Calu3 (cell line): ENCODE measurements at places on chromosomes 6 and 20. TPM values are rescaled to one million over a fixed set of nuclear protein-coding genes. Genes with fewer than 3 reads are reported as not detected.

DNA sequence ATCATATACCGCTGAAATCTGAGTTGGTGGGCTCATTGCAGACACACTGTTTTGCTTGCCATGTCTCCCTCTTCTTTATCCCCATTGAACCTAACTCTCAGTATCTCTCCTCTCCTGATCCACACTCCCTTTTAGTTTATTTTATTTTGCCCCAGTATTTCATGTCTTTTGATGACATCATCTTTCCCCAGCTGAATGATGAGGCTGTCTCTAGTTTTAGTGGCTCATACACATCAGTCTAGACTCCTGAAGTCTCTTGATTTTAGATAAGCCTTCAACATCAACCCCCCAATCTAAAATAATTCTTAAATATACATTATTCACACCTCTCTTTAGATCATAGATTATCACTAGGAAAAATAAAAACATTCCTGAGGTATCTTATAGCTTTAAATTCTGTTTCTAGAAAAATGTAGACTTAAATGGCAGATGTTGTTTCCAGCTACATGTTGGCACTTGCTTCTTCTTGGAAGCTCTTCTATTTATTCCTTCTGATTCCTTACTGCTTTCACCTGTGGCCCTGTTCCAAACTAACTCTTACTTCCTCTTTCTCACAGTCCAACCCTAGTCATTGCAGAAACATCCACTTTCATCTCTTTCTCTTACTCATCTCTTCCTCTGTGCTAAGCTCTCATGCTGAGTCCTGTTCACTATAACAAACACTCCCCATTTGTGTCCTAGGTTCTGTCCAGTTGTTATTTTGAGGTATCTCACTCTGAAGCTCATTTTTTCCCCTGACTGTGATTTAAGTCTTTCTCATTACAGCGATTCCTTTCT is 191.9 kb upstream of the SLC35B3 start:
- DNase-seq, result no peak
- no peaks in the 10 kb centered on the region for H3K36me3 ChIP-seq
- no peak overlapping the region for H3K4me3 ChIP-seq
- no peaks in the 10 kb centered on the region for H3K27me3 ChIP-seq
- no peak overlapping the region for H3K27ac ChIP-seq
- H3K4me1 ChIP-seq, result no peaks in the 10 kb centered on the region

HLA-DMA gene
- 98.0 and 104 TPM in 2 replicates for total RNA-seq

DNA sequence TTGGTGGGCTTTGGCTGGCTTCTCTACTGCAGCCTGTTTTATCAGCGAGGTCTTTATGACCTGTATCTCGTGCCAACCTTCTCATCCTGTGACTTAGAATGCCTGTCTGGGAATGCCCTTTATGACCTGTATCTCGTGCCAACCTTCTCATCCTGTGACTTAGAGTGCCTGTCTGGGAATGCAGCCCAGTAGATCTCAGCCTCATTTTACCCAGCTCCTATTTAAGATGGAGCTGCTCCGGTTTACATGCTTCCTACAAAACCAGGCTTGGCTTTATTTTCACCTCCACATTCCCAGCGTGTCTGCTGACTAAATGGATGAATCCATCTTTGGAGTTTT is 395.3 kb downstream of the PREX1 start:
- no peak overlapping the region for H3K4me3 ChIP-seq
- H3K36me3 ChIP-seq, result no peaks in the 10 kb centered on the region
- no peak overlapping the region for H3K27ac ChIP-seq
- H3K27me3 ChIP-seq, result peaks cover 20% of the 10 kb centered on the region

HRH3 gene
- not detected in 2 replicates for total RNA-seq

PPP1R3G gene
- total RNA-seq, result 0.07 and 0.20 TPM in 2 replicates

RIPPLY2 gene
- 0.31 TPM in 1 of 2 replicates, not detected in the other for total RNA-seq

SOX18 gene
- total RNA-seq, result not detected in 2 replicates

- DNase-seq, result peak; percentile 99
- peaks cover 28% of the 10 kb centered on the region for H3K27me3 ChIP-seq
- no peak overlapping the region for H3K27ac ChIP-seq
- peak overlapping the region; percentile 70 for H3K4me3 ChIP-seq
- peaks cover 9% of the 10 kb centered on the region for H3K4me1 ChIP-seq
These were observed 41.7 kb downstream of the UBE2V1 start for GRCh38 chr20:50071039-50071888.

- peak overlapping the region; percentile 6 for H3K4me3 ChIP-seq
- peaks cover 14% of the 10 kb centered on the region for H3K36me3 ChIP-seq
- peak overlapping the region; percentile 11 for H3K27ac ChIP-seq
- H3K27me3 ChIP-seq, result no peaks in the 10 kb centered on the region
- peaks cover 78% of the 10 kb centered on the region for H3K4me1 ChIP-seq
- DNase-seq, result peak; percentile 69
These were observed 74.0 kb upstream of the MYL9 start for GRCh38 chr20:36467076-36467999.

TPBG gene
- 42.6 and 46.5 TPM in 2 replicates for total RNA-seq

ISM1 gene
- not detected in 2 replicates for total RNA-seq

- peak overlapping the region; percentile 63 for H3K4me3 ChIP-seq
- DNase-seq, result no peak
- H3K36me3 ChIP-seq, result no peaks in the 10 kb centered on the region
- no peak overlapping the region for H3K27ac ChIP-seq
- peaks cover 61% of the 10 kb centered on the region for H3K27me3 ChIP-seq
These were observed 19.5 kb upstream of the NFATC2 start for GRCh38 chr20:51562027-51562331.

TINAG gene
- total RNA-seq, result 12.6 and 17.4 TPM in 2 replicates

DNA sequence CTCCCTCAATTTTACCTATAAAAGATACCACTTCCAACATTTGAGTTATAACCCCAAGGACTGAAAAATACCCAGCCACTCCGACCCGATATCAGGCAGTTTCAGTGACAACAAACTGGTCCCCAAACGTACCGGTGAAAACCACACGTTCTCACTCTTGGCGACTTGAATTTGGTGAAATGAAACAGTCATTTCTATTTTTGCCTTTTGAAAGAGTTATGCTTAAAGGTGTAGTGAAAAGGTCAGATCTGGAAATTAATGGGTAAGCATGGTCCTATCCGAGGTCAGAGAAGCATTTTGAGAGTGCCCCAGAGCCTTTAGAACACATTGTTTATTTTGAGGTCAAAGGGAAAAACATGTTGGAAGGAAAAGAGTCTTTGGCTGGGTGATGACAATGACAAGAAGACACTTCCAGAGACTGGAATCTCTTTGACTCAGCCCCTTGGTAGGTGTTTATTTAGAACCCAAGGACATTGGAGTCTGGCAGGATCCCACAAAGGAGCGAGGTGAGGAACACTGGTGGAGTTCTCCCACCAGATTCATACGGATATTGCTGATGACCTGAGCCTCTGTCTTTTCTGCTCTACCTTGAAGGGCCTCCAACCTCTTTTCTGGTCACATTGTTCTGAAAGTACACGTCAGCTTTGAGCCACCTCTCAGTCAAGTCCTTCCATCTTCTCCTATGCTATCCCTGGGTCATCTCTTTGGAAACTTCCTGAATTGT is 235.0 kb downstream of the GMPR start:
- no peaks in the 10 kb centered on the region for H3K27me3 ChIP-seq
- no peaks in the 10 kb centered on the region for H3K4me1 ChIP-seq
- no peak for DNase-seq
- H3K27ac ChIP-seq, result no peak overlapping the region
- H3K4me3 ChIP-seq, result no peak overlapping the region
- no peaks in the 10 kb centered on the region for H3K36me3 ChIP-seq

GRCh38 chr6:136719280-136720044 is 72.8 kb downstream of the MAP3K5 start:
- no peak overlapping the region for H3K27ac ChIP-seq
- peaks cover 16% of the 10 kb centered on the region for H3K4me1 ChIP-seq
- H3K27me3 ChIP-seq, result no peaks in the 10 kb centered on the region
- DNase-seq, result no peak

SEMG1 gene
- 0.21 TPM in 1 of 2 replicates, not detected in the other for total RNA-seq

GRCh38 chr6:95967594-95967993 is 48.2 kb upstream of the FUT9 start:
- peaks cover 4% of the 10 kb centered on the region for H3K4me1 ChIP-seq
- no peak for DNase-seq
- no peak overlapping the region for H3K4me3 ChIP-seq
- no peaks in the 10 kb centered on the region for H3K36me3 ChIP-seq
- H3K27ac ChIP-seq, result no peak overlapping the region
- no peaks in the 10 kb centered on the region for H3K27me3 ChIP-seq

PRPH2 gene
- not detected in 2 replicates for total RNA-seq

LRRC1 gene
- total RNA-seq, result 26.6 TPM in 2 replicates

DNA sequence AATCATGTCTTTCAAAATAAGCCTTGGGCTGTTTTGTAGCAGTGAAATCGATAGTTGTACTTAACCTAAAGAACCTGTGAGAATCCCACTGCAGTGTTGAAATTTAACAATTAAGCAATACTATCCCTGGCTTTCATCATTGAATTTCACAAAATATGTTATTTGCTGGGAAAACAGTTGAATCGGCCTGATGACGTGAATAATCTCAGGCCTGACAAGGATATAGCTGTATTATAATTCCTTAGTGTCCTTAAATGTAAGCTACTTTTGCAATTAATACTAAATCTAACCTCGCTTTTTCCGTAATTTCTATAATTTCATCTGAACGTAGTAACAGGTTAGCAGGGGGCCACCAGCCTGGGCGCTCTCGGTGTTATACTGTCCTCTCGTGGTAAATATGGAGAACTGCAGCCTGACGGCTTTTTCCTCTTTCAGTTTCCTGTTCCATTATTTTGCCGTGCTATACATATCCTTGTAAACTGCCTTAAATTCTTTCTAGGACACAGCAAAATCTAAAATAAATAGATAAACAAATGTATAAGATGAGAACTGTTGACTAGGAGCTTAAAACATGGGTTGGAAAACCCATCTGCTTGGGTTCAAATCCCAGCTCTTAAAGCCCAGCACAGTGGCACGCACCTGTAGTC is 24.0 kb downstream of the MTFR2 start:
- peaks cover 13% of the 10 kb centered on the region for H3K4me1 ChIP-seq
- DNase-seq, result peak; percentile 54
- peak overlapping the region; percentile 60 for H3K27ac ChIP-seq

DNA sequence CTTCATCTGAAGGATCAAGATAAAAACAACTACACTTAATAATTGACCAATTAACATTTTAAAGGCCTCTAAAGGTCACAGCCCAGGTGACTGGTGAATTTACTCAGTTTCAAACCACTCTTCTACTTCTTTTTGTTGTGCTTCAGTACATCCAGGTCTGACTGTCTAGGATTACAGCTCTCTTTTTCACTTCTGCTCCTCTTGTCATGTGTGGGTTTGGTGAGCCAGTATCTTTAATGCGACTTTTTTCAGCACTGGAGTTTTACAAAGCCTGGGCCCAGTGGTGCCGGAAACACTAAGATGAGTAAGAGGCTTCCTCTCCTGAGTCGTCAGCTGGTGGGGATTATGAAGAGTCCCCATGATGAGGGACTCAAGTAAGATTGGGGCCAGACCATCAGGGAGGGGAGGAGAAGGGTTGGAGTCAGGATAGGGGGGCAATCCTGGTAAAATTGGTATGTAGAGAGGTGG is 27.0 kb downstream of the HECA start:
- H3K4me3 ChIP-seq, result no peak overlapping the region
- H3K27me3 ChIP-seq, result no peaks in the 10 kb centered on the region
- peaks cover 14% of the 10 kb centered on the region for H3K4me1 ChIP-seq
- no peak overlapping the region for H3K27ac ChIP-seq
- no peaks in the 10 kb centered on the region for H3K36me3 ChIP-seq

DNA sequence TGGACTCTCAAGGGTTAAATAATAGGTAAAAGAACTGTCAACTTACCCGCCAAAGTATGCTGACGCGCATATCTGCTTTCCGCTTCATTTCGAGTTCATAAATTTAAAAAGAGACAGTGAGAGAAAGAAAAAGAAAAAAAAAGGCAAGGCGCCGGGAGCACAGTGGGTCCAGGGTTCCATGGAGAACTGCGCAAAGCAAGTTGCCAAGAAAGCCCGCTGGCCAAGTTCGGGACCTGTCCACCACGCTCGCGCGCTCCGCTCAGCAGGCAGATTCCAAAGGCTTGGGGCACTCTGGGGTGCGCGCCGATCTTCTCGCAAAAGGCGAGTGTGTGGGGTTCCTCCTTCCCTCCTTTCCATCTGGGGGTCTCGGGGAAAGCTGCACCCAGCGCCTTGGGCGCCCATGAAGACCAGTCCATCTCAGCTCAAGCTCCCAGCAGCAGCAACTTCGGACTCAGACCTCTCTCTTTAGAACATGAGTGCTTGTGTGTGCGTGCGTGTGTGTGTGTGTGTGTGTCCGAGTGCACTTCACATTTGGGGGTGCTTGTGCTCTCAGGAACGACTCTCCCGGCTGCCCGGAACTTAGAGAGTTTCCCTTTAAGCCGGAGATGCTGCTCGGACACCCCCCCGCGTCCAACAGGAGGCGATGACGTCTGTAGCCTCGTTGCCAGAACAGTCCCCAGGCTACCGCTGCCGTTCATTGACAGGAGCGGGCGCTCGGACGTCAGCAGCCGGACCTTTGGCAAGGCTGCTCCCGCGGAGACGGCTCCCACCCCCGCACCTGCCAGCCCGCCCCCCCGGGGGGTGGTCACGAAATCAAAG is 180.0 kb downstream of the TBXT start:
- H3K27ac ChIP-seq, result no peak overlapping the region
- peaks cover 12% of the 10 kb centered on the region for H3K4me1 ChIP-seq
- DNase-seq, result peak; percentile 69

SYCP2 gene
- total RNA-seq, result 56.0 and 58.1 TPM in 2 replicates

ARFGAP1 gene
- 127 and 146 TPM in 2 replicates for total RNA-seq

GRCh38 chr6:131124336-131125071 is 10.8 kb upstream of the AKAP7 start:
- no peak overlapping the region for H3K4me3 ChIP-seq
- DNase-seq, result no peak
- peaks cover 1% of the 10 kb centered on the region for H3K4me1 ChIP-seq
- no peak overlapping the region for H3K27ac ChIP-seq
- no peaks in the 10 kb centered on the region for H3K36me3 ChIP-seq
- H3K27me3 ChIP-seq, result no peaks in the 10 kb centered on the region

GRCh38 chr20:25038103-25038410 is 19.9 kb downstream of the ACSS1 start:
- H3K36me3 ChIP-seq, result no peaks in the 10 kb centered on the region
- peaks cover 7% of the 10 kb centered on the region for H3K4me1 ChIP-seq
- no peak overlapping the region for H3K4me3 ChIP-seq
- H3K27me3 ChIP-seq, result no peaks in the 10 kb centered on the region
- no peak for DNase-seq
- no peak overlapping the region for H3K27ac ChIP-seq

KCNG1 gene
- total RNA-seq, result 3.9 and 6.8 TPM in 2 replicates

DNA sequence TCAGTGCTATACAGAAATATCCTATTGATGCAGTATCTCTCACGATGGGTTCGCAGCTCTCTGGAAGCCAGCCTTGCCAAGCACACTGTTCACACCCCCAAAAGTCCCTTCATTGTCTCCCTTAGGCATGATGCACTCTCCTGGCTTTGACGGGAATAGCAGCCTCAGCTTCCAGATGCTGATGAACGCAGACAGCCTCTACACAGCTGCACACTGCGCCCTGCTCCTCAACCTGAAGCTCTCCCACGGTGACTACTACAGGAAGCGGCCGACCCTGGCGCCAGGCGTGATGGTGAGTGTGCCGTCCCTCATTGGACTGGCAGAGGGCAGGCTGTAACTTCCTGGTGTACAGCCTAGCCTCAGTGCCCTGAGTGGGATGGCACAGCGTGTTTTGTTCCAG is 60.0 kb upstream of the PBOV1 start:
- no peak overlapping the region for H3K27ac ChIP-seq
- no peaks in the 10 kb centered on the region for H3K27me3 ChIP-seq
- H3K4me1 ChIP-seq, result no peaks in the 10 kb centered on the region
- H3K4me3 ChIP-seq, result no peak overlapping the region

MDFI gene
- 19.7 and 23.9 TPM in 2 replicates for total RNA-seq

LINC00237 gene
- total RNA-seq, result not detected in 2 replicates
